Thoracic aorta (tissue), 2 donors: ENCODE measurements at places on chromosomes 11 and 22.

- no peak for DNase-seq
These were observed 60.7 kb upstream of the FADD start for GRCh38 chr11:70142221-70142875.

DNA sequence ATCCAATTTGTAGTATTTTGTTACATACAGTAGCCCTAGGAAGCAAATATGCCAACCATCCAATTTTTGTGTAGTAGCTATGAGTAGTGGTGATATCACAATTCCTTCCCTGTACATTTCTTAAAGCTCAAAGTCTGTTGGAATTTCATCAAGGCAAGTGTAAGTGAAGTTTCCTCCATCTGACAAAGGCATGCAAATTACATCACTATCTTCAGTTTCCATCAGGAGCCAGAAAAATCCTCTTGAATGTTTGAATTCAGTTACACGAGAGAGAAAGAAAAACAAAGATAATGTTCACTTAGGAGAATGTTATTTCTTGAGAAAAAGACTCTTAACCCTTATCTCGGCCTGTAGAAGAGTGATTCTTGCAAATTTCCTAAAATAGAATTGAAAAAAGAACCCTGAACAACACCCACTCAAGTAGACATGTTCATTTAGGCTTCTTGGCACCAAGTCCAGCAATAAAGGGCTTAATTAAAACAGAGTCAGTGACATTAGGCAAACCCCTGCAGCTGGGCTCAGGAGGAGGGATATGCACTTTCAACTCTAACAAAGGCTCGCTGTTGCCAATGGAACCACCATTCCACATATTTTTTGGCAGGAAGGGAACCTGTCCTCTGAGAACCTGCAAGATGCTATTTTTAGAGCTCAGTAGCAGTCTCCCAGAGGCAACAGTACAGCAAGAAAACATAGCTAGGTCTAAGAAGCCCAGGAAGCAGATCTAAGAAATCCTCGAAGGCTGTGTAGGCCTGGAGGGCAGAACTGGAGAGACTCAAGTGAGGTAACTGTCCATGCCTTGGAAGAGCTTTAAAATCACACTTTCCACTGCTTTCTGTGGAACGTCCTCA, 144.6 kb downstream of the CCDC81 start:
- no peak for DNase-seq

- DNase-seq, result no peak
These were observed 34.2 kb downstream of the MRGPRD start for GRCh38 chr11:68946416-68947090.

DNA sequence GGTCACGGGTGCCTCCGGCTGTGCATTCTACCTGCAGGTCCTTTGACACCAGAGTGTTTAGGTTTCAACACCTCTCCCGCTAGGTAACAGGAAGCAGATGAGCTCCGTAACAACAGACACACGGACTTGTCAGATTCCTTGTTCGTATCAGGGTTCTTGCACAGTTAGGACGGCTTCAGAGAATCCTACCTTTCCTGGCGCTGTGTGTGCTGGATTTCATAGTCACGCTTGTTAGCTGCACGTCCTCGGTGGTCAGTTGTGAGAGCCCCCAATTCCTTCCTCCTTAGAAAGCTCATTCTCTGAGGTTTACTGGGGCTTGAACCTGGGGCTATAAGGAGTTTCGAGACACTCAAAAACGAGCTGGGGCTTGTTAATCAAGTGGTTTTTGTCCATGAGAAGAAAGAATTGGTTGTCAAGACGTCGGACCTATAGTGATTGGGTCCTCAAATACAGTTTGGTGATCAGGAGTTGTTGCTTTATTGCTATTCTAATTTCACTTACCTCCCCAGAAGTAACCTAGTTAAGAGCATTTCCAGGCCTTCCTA, 664 bp downstream of the DDB2 start:
- DNase-seq, result no peak
